ENCODE measurements at places on chromosomes 1 and 21.

- DNase-seq: no peak
Observed at GRCh38 chr1:58190267-58190988, 356.1 kb downstream of the OMA1 start.

DNA sequence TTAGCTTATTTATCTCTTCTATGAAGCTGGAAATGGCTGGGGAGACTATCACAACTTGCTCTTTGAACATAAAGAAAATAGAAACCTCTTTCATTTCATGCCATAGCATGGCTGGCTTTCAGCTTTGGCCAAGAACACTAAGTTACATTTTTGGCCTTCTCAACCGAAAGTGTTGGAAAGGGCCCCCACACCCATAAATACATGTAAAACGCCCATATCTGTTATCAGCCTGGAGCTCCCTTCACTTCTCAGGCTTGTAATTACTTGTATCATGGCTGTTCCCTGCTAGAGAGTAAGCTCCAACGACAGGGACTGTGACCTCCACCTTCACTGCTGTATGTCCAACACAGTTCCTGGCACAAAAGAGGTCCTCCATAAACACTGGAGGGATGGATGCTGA, 12.7 kb upstream of the EIF4G3 start:
- DNase-seq: no peak

- DNase-seq: no peak
Observed at GRCh38 chr1:116494745-116495144, 76.1 kb downstream of the CD58 start.

- DNase-seq: no peak
Observed at GRCh38 chr1:215002471-215002870, 80.1 kb upstream of the KCNK2 start.

DNA sequence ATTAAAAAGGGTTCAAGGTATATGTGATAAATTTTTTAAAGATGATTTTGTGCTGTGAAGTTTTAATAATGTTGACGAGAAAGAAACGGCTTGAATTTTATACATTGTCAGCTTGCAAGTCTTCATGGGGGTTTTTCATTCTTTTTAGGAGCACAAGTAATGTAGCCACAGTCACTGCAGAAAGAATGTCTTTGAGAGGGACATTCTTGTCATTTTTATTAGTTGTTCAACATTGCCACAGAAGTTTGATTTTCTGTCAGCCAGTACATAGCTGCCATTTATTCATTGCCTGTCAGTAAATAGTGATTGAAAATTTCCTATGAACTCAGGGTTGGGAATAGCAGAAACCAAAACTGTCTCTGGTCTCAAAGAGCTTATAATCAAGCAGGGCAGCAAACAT, 156.3 kb downstream of the DHRS3 start:
- DNase-seq: no peak
